ENCODE measurements at places on chromosomes 12 and 14.

GRCh38 chr12:63313139-63313538 lies 162.1 kb upstream of the AVPR1A start:
- DNase-seq: no peak

- no peak for DNase-seq
These were observed 87.3 kb upstream of the RIN3 start for GRCh38 chr14:92426237-92426636.

DNA sequence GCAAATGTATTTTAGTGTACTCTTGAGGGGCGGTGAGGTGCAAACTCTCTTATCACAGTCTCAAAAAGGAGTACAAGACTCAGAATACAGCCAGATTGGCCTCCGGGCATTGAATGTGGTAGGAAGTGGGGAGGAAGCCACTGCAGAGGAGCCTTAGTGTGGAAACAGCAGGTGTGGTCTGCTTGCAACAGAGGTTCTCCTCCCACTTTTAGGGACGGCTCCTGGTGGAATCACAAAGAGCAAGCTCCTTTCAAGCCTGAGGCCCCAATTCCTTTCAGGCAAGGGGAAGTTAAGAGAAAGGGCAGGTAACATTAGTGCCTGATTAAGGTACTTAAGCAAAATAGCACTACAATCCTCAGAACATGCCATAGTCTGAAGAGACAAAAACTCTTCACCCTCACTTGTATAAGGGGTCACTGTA lies 23.7 kb upstream of the SLC2A3 start:
- peak; percentile 64 for DNase-seq

GRCh38 chr12:2161473-2161872 lies 108.7 kb downstream of the CACNA1C start:
- no peak for DNase-seq

- no peak for DNase-seq
These were observed 34.9 kb downstream of the PLEKHD1 start for GRCh38 chr14:69519204-69520100.

DNA sequence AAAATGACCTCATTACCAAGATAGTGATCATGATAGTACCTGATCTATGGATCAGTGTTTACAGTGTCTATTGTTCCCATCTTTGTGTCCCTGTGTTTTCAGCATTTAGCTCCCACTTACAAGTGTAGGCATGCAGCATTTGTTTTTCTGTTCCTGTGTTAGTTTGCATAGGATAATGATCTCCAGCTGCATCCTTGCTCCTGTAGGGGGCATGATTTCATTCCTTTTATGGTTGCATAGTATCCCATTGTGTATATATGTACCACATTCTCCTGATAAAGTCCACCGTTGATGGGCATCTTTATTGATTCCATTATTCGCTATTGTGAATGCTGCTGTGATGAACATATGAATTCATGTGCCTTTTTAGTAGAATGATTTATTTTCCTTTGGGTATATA lies 215.4 kb upstream of the NAV3 start:
- DNase-seq: no peak

- DNase-seq: no peak
These were observed 20.8 kb downstream of the SLC8B1 start for GRCh38 chr12:113314121-113314529.

GRCh38 chr14:52352061-52352491 lies 38.0 kb downstream of the PTGER2 start:
- peak; percentile 81 for DNase-seq
